ENCODE measurements at places on chromosomes 7 and 10.

DNA sequence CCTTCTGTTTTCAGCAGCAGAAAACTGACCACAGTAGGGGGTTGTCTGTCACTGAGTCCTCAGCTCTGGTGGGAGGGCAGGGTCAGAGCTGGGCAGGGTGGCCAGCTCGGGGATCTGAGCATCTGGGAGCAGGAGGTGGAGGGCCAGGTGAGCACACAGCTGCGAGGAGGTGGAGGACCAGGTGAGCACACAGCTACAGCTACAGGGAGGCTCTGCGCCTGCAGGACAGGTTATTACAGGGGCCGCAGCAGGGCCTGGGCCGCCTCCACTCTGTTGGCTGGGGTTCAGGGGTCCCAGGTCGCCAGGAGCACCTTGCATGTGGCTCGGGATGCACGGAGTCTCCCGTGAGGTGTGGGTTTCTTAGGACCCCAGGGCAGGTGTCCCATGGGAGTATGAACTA, 52.4 kb upstream of the PRKAR1B start:
- DNase-seq: no peak

DNA sequence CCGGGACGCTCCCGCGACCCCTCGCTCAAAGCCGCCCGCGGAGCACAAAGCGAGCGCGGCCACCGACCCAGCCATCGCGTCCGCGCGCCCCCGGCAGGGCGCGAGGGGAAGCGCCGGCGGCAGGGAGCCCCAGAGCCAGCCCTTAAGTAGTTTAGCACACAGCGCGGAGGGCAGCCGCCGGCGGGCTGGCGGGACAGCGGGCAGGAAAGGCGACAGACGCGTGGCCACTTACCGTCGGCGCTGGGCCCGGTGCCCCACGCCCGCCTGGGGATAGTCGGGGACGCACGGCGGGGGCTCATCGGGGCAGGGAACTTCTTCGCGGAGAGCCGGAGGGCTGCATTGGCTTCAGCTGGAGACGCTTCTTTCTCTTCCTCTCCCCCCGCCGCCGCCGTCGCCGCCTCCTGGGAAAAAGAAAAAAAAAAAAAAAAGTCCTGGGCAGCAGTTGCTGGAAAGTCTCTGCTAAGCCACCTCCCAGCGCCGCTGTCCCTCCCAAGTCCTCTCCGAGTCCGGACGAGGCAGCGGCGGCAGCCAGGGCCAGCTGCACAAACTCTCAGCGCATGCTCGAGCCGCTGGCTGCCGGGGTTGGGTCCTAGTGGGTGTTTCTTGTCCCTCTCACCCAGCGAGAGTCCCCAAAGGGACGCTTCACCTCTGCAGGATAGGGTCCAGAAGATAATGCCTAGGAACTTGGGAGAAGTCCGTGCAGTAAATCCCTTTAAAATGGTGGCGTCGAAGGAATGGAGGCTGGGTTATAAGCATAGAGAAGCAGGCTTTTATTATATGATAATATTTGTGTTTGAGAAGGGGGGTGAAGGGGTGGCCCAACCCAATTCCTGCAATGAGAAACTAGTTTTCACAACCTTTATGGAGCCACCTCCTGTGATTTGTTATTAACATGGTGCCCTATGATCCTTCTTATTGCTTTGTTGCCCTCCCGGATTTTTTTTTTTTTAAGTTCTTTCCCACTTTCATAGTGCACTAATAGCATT, at the start of gene TSPAN12:
TSS of gene TSPAN12 (minus strand) at position 557 of the 986 bp plus-strand sequence. CDS start 1,381 bp downstream, outside the sequence.
- peak; percentile 60 for DNase-seq

DNA sequence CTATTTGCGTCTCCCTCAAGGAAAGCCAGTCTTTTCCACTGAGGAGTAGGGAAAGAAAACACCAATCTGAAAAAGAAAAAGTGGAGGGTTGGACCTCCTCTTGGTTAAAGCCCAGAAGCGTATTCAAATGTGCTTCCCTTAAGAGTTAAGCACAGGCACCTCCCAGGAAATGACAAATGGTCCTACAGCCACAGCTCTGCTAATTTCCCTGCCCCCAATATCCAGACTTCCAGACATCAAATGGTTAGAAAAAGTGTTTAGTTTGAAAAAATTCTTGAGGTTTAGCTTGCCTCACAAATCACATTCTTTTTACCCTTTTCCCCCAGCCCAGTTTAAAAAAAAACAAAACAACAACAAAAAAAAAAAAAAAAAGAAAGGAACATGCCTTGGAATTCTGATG, 19.0 kb upstream of the COL1A2 start:
- DNase-seq: no peak

- no peak for DNase-seq
Measured at GRCh38 chr7:105827151-105827875, 49.1 kb downstream of the ATXN7L1 start.

DNA sequence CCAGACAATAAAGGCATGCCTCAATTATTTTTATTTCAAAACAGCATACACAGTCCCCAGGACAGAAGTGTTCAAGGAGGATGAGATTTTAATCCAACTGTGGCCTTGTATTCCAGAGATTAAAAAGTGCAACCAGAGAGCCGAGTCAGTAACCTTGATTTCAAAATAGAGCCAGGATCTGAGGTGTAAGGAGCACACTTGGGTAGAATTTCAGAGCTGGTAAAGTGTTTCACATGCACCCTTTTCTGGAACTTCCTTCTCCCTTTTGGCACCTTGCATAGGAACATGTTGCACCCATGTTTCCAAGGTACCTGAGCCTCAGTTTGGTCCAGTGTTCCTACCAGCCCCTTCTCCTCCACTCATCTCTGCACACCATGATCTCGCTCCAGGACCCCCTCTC, 225.1 kb downstream of the TRIL start:
- no peak for DNase-seq

- no peak for DNase-seq
Measured at GRCh38 chr7:151454305-151454704, 14.4 kb upstream of the CRYGN start.

DNA sequence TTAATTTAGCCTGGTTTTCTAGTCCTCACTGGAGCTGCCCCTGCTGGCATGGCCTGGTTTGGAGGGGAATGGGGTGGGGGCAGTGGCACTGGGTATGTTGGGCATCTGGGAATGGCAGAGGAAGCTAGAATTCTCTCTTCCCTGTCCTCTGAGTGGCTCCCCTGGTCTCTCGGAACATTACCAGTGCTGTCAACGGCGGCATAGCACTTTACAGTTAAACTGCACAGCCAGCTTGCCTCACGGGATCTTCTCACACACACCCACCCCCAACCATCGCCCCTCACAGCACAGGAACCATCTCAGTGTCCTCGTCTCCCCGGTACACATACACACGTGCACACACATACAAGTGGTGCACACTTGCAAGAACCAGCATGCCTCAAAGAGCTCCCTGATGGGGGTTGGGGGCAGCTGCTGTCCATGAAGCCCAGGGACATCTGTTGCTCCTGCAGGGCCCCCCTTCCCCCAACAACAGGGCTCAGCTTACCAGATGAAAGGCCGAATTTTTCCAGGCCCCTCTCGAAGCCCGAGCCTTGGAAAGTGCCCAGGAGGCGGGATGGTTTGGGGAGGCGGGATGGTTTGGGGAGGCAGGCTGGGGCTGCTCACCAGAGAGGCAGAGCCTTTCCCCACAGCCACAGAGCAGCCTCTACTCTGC, 41.0 kb downstream of the TSPAN15 start:
- no peak for DNase-seq

DNA sequence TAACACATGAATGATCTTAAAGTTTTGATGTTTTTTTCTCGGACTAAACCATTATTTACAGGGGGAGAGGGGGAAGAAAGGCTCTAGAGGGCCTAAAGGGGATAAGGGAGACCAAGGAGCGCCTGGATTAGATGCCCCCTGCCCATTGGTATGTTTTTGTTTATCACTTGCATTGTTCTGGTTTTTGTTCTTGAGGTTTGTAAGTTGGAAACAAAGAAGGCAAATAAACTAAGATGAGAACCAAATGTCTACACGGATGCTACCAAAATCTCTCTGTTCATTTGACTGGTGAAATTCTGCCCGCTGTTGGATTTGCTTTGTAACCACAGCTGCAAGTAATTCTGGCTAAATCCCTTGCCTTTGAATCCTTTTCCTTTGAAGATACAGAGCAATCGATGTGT, 99.8 kb upstream of the MACROH2A2 start:
- no peak for DNase-seq

DNA sequence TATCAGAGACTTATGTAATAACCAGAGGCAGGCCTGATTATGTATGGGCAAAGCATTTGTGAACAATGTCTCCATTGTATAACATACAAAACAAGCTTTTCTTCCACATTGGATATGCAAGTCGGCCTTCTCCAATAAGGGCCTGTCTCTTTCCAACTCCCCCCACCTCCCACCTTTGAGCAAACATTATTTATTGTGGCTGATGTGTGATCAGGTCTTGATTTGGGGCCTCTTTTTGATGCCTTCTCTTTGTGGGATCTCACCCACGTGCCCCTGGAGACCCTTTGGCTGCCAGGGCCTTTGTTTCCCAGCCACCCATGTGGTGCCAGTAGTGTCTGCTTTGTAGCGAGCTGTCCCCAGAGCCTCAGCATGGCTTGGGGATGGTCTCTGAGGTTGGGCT, 53.0 kb downstream of the TCF7L2 start:
- DNase-seq: no peak

DNA sequence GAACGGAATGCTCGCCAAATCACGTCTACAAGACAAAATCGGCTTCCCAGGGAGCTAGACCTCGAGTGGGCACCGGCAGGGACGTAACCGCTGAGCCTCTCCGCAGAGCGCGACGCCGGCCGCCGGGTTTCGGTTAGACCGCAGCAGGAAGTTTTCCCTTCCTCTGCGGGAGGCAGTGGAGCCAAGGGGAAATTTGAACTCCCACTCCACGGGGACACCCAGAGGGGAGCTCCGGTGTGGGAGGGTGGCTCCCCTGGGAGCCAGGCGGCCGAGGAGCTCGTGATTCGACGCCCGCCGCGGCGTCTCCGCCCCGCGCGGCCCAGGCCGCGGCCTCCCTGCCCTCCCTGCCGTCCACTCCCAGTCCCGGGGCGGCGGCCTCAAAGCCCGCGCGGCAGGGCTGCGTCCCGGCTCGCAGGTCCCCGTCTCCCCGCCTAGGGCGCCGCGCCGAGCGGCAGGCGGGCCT, 426 bp downstream of the SYPL1 start:
- no peak for DNase-seq

DNA sequence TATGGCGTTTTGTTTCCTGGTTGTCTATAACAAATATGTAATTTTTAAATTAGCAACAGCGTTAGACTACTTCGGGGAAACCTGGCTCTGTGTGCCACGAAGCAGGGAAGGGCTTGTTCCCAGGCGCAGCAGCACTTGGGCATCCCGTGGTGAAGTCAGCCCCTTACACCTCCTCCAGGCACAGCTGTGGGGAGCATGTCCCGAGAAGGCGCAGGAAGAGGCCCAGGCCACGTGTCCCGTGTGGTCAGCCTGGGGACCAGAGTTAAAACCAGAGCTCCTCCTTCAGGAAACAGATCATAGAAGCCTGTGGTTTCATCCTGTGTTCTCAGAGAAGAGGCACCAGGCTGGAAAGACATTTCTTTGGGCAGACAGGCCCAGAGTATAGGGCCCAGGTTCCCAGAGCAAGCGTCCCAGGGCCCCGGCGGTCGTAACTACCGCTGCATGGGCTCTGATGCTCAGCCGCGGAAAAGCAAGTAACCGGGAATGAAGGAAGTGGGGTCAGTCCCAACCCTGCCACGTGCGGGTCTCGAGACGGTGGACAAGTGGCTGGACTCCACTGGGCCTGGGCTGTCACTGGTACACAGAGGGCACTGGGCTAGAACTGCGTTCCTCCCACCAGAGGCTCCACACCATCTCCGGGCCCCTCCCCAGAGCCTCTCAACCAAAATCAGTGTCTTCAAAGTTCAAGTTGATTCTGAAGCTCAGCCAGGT, 7.1 kb downstream of the NUDT1 start:
- no peak for DNase-seq

- no peak for DNase-seq
Measured at GRCh38 chr7:44466300-44467216, 23.9 kb downstream of the NUDCD3 start.

- DNase-seq: no peak
Measured at GRCh38 chr10:106866244-106866845, 298.2 kb downstream of the SORCS1 start.

DNA sequence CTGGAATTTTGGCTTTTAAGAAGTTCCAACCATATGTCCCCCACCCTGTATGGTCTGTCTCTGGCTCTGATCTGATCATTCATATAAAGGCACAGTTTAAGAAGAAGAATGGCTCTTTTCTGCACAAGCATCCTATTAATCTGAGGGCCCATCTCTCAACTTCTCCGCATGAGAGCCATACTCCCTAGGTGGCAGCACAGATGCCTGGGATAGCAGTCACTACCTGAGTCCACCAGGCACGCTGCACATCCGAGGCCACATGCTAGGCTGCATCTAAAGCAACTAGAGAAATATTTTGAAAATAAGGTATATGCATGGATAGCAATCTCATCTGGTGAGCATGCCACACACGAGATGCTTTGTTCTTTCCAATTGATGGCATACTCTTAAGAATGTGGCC, 565.5 kb downstream of the PARD3 start:
- DNase-seq: no peak

- no peak for DNase-seq
Measured at GRCh38 chr10:78944723-78945312, 123.9 kb upstream of the ZMIZ1 start.

DNA sequence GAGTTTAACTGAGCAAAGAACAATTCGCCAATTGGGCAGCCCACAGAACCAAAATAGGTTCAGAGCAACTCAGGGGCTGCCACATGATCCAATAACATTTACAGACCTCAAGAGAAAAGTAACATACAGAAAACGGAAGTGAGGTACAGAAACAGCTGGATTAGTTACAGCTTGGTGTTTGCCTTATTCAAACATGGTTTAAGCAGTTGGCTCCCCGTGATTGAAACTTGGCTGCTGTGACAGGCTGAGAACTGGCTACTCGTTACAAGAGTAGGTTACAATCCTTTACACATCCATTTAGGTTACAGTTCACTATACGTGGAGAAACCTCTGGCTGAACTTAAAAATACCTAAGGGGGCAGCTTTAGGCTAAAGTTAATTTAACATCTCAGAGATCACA, 673.1 kb upstream of the PHF14 start:
- no peak for DNase-seq

GRCh38 chr7:107890493-107890961, 456 bp upstream of the DLD start:
- no peak for DNase-seq

DNA sequence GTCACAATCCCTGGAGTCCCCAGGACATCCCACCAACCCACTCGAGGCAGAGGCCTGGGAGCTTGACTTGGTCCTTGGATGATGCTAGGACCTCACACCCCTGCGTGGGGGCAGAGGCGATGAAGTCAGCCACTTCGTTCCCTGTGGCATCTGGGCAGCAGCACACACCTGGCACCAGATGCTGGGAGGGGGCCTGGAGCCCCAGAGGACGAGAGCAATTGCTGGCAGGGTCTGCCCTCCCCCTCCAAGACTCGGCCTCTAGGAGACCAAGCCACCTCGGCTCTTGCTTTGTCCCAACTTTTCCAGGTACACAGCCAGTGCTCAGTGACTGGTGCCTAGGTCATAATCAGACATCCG, 39.1 kb downstream of the DPYSL4 start:
- no peak for DNase-seq

GRCh38 chr7:7427363-7427762, 108.3 kb downstream of the COL28A1 start:
- DNase-seq: no peak

- no peak for DNase-seq
Measured at GRCh38 chr10:11290156-11290890, 272.7 kb downstream of the CELF2 start.

All from cortex of kidney (tissue), 1 donor.